ENCODE measurements at places on chromosomes 3 and 15.
A peak's percentile ranks its signal among the peaks of the same experiment; 100 is the strongest.

DNA sequence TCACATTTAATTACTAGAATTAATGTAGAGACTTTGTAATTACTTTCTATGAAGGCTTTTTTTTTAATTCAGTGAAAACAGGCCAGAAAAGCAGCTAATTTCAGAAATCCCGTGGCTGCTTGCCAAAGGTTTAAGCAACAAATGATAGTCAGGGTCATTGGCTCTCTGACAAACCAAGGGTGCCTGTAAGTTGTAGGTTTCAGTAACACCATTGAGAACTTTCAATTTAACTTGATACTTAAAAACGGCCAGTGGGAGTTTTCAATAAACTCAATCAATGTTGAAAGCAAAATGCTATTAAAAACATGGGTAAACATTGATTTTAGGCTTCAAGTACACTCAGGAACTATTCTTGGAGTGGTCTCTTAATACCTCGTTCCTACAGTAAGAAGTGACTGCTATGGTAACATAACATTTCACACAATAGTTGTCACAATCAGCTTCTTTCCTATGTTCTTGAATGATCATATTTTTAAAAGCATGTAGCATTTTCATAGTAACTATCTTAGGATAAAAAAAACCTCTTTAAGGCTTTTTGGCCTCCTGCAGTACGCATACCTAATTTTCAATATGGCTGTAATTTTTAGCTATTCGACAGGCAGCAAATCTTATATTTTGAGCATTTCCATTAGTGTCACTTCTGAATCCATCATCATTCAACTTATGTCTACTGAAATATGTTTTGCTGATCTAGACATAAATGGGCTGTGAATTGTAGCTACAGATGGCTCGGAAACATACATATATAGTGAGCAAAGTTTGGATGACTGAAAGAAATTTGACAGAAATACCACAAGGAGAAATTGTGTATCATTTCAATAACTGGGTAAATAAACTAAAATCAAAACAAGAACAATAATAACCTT lies 592.1 kb upstream of the GBE1 start:
- no peak for DNase-seq

- no peak for DNase-seq
These were observed at the start of gene CHRNB4 for GRCh38 chr15:78641102-78641748. Gene CHRNB4, minus strand, starts transcription at chr15:78641210. Its CDS starts 77 bp downstream, at chr15:78641133.

DNA sequence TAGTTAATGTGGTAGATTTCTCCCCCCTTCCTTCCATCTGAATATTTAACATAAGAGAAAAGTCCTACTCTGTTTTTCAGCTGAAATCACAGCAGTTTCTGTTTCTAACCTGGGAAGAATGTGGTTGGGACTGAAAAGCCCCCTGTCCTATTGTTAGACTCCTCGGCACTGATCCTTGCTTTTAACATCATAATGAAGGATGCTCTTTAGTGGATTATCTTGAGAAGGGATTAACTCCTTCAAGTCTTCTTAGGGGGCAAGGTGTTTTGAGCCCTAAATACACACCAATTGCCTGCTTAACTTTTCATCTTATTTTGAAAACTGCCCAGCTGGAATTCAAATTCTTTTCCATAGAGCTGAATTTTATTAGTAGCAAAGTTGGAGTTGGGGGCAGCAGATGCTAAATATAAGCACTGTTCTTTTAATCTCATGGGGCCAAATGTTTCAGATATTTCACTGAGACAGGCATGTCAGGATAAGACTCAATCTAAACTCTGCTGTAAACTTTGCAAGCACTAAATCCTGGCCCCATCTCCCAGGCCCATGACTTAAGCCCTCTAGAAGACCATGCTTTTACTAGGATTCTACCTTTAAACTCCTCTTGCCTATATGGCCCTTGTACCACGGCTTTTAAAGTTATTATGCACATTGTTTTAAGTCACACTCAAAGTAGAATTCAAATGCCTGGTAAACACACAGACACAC lies 243.2 kb upstream of the NR2F2 start:
- no peak for DNase-seq

DNA sequence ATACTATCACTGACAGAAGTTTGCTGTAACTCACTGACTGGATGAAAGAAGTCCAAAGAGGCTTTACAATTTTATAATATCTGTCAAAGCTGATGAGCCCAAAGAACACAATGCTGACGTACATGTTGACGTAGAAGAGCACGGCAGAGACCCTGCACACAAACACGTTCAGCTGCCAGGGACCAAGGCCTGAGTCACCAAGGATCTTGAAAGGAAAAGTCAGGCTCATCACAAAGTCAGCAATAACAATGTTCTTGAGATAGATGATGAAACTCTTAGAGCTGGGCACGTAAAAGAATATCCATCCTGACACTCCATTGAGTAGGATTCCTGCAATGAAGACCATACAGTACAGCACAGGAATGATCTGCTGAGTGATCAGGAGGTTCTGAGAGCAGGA lies 10.9 kb upstream of the GPR171 start:
- no peak for DNase-seq

GRCh38 chr3:131543714-131544113 lies 40.9 kb upstream of the MRPL3 start:
- DNase-seq, result peak; percentile 66

- DNase-seq, result no peak
These were observed 90.1 kb downstream of the CHST2 start for GRCh38 chr3:143209715-143210059.

DNA sequence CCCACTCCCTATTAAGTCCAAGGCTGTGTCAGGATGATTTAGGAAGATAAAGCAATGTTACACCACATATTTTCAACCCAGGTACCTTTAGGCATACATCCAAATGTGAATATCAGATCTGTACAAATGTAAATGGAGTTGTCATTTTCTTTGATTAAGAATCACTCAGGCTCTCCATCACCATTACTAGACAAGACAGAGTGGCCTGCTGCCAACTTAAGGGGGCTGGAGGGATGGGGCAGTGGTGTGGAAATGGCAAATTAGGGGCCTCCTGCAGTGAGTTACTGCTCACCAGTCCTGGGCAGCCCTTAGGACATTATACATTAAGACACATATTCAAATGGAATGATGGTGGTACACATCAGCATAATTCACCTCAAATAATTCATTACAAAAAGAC lies 211.0 kb downstream of the TNIK start:
- no peak for DNase-seq

DNA sequence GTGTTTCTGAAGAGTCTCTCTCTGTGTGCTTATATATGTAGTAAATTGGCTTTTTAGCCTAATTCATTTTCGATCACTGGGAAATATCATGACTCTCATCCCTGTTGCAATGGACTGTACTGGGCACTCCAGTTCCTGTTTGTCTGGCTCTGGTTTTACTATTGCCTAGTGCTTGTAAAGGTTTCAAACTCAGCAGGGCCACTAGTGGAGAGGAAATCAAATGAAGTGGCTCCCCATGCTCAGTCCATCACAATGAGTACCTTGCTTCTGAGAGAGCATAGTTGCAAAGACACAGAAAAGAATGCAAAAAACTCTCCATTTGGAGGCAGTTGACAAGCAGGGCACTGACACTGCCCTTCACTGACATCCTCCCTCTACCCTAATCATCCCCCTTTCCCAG lies 167.8 kb downstream of the TAFA4 start:
- no peak for DNase-seq

- no peak for DNase-seq
These were observed 898.8 kb downstream of the NTRK3 start for GRCh38 chr15:87357637-87358313.

DNA sequence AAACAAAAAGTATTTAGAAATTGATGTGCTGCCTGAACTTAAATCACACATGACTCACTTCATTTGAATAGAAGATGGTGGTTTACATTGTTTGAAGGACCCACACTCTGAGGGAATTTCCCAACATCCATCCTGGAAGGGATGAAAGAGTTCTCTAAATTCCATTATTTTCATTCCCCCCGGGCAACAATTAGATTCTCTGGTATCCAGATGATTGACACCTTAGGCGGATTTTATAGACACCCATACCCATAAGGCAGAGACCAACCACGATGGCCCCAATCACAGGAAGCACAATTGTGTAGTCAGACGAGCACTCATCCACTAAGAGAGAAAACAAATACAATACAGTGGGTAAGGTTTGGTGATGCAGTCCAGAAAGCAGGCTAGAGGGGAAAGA lies 24.6 kb upstream of the MCCC1 start:
- DNase-seq, result no peak

DNA sequence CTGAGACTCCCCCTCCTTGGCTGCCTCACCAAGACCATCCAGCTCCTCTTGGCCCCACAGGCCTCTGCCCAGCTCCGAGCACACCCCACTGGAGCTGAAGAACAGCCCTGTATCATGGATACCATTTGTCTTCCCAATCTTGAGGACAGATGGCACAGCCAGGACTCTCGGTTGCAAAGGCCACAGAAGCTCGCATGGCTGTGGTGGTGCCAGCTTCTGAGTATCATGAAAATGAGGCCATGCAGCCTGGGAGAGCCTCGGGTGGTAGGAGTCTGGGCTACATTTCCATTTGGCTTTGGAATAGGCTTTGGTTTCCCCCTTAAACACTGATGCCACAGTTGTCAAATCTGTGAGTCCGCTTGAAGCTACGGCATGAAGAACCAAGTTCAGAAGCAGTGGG lies 106.6 kb downstream of the SEMA5B start:
- DNase-seq, result no peak

DNA sequence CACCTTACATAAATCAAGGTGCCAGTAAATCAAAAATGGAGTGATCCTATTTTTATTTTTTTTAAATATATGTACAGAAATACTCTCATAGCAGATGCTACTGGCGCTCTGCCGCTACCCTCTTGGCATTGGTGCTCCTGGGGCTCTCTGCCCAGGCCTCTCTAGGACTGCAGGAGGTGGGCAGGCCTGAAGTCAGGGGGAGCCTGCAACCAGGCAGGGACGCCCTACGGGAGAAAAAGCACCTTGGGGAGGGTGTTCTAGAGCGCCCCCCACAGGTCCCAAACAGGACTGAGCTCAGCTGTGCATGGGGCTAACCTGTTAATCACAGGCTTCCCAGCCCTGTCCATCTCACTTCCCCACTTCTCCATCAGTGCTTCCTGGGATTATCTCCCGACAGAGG lies 192.5 kb downstream of the SHQ1 start:
- no peak for DNase-seq

- no peak for DNase-seq
These were observed 13.8 kb downstream of the TSPAN3 start for GRCh38 chr15:77057072-77057471.

GRCh38 chr15:68979816-68980215 lies 34.7 kb upstream of the NOX5 start:
- no peak for DNase-seq

- DNase-seq, result no peak
These were observed 79.2 kb downstream of the FMN1 start for GRCh38 chr15:33115191-33115861.

DNA sequence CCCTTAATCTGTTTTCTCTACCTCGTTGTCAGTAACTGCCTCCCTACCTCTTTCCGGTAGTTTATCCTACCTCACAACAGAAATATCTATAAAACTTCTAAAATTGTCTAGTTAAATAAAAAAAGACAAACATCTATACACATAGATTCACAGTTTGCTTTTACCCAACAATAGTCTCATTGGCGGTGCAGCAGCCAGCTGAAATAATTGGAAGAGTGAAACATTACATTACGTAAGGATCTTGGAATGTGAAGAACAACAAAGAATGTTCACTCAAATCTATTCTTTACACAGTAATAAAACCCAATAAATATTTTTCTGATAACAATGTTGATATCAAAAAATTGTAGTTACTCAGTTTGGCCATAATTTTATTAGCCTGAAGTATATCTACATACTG lies 115.5 kb upstream of the ARPP21 start:
- DNase-seq, result no peak

DNA sequence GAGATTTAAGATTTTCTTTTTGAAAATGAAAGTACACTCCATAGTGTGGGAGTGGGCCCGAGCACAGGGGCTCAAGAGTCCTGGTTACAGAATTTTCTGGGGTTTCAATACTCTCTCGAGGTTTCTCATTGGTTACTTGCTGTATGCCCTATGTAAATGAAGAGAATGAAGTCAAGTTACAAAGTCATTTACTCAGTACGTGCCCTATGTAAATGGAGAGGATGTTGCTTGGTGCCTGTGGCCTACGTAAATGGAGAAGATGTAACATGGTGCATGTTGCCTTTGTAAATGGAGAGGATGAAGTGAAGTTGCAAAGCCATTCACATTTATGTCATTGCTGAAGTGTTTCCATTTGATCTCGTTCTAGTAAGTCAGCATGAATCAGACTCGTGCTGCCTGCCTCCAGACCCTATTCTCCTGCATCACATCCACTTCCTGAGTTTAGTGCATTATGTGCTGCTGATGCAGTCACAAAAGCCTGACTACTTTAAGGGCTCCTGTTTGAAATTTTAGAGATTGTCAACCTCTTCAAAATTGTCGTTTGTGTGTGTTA lies 302.0 kb downstream of the ZBBX start:
- DNase-seq, result peak; percentile 1

GRCh38 chr15:31283043-31283442 lies 43.6 kb upstream of the KLF13 start:
- DNase-seq, result no peak

- DNase-seq, result no peak
These were observed 724.9 kb downstream of the NSUN3 start for GRCh38 chr3:94787734-94788270.

GRCh38 chr15:59484399-59484798 lies 46.4 kb downstream of the FAM81A start:
- DNase-seq, result no peak

DNA sequence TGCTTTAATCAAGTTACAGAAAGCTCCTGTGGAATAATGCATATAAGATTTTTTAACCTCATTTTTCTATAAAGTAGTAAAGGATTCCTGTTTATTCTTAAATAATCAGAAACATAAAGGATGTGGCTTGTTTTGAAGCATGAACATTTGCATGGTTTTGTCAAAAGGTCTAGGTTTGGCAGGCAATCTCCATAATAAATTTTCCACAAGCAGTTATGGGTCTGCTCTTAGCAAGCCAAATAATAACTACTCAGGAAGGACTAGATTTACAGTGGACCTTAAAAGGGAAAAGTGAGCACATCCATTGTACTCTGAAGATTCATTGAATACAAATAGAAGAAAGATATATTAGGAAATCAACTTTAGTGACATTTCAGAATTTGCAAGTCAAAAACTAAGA lies 407.3 kb upstream of the CBLB start:
- no peak for DNase-seq

DNA sequence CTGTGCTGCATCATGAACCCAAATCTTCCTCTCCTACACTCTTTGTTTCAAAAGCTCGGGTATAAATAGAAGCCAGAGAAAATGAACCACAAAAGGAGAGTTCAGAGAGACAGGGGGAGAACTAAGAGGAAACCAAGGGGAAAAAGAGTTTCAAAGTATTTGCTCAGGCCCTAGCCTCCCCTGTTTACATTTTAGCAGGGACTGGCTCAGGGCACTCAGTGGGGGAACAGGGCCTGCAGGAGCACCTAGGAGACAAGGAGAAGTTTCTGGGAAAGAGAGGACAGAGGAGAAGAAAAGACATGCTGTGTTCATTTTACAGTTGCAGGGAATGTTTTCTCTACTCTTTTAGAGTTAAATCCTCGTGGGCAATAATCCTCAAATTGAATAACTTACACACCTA lies 8.5 kb upstream of the IL17RD start:
- no peak for DNase-seq

- no peak for DNase-seq
These were observed 5.7 kb downstream of the GPR27 start for GRCh38 chr3:71759401-71759800.
